Spleen (tissue), 13 donors: ENCODE measurements at places on chromosomes 12 and 14. TPM values are rescaled to one million over a fixed set of nuclear protein-coding genes. Genes with fewer than 3 reads are reported as not detected.

DNA sequence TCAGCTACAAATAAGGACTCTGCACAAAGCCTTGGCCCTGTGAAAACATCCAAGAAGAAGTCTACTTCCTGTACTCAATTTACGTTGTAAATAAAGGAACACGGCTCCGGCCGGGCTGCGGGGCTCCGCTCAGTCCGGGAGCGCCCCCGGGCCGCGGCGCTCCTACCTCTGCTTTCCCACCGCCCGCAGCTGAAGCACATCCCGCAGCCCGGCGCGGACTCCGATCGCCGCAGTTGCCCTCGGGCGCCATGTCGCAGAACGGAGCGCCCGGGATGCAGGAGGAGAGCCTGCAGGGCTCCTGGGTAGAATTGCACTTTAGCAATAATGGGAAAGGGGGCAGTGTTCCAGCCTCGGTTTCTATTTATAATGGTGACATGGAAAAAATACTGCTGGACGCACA, 502.3 kb upstream of the FOXG1 start:
- DNase-seq, result no peak

- DNase-seq, result no peak
These were observed 28.5 kb downstream of the RGS6 start for GRCh38 chr14:71960494-71961353.

- DNase-seq, result no peak
These were observed 58.9 kb upstream of the ANKS1B start for GRCh38 chr12:100043631-100044030.

- no peak for DNase-seq
These were observed 20.8 kb downstream of the RAB35 start for GRCh38 chr12:120095736-120096135.

The PTGER2 gene
- total RNA-seq, result 16.2 TPM

The KSR2 gene
- total RNA-seq, result not detected

The KRT83 gene
- total RNA-seq, result not detected

The PTPRR gene
- total RNA-seq, result 1.3 TPM

The SYT1 gene
- total RNA-seq, result 6.5 TPM
